ENCODE measurements at places on chromosomes 12 and 14. TPM values are rescaled to one million over a fixed set of nuclear protein-coding genes. Genes with fewer than 3 reads are reported as not detected.

The PRB2 gene
- total RNA-seq = not detected

DNA sequence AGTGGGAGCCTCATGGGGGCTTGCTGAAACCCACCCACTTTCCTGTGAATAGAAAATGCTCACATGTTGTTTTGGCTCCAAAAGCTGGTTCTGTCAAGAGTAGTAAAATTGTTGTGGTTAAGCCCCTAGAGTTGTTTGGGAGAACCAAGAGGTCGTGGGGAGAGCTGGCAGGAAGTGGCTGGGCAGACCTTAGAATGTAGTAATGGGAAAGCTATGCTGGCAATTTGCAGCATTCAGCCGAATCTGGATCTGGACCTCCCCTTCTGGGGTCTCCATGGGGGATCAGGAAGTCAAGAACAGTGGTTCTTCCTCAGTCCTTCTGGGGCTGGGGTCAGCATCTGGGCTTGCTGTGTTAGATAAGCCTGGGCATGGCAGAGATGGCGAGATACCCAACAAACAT lies 150.6 kb upstream of the TBX3 start:
- no peak overlapping the region for H3K27ac ChIP-seq
- no peak for DNase-seq
- no peaks in the 10 kb centered on the region for H3K36me3 ChIP-seq

The HVCN1 gene
- 20.3 TPM for total RNA-seq

DNA sequence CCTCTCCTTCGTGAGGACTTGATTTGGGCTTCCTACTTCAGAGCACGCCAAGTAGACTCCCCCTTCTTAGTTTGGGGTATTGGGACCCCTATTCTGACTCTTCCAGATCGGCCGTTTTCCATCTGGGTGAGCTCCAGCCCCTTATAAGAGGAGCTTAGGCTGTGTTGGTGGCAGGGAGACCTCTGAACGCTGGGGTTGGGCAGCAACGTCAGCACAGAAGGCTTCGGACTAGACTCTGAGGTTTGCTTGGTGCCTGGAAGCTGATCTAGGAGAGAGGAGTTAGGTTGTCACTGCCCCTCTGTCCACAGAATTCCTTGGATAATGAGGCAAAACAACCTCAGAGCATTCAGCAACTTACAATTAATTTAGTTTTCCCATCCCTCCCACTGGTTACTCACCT lies 99.2 kb upstream of the RTL1 start:
- peaks cover 17% of the 10 kb centered on the region for H3K27me3 ChIP-seq
- H3K36me3 ChIP-seq = no peaks in the 10 kb centered on the region
- no peak for DNase-seq
- no peak overlapping the region for H3K4me3 ChIP-seq

The MANSC1 gene
- 0.20 TPM for total RNA-seq

DNA sequence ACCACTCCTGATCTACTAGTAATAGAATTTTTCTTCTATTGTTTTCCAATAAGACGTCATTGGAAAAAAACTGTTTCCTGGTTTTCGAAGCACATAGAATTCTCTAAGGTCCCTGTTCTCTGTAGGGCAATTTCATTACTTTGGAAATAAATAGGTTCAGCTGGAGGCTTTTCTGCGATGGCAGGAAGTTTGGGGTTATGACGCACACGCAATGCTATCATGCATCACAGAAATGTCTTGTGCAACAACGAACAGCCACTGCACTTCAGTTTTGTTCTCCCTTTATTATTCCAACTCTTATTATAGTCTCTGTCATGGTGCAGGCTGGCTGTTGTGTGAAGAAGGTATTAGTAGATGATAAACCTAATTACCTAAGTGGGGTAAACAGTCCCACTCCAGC lies 59.0 kb downstream of the KCNK10 start:
- H3K4me1 ChIP-seq = no peaks in the 10 kb centered on the region
- no peak overlapping the region for H3K4me3 ChIP-seq
- no peak for DNase-seq
- H3K27ac ChIP-seq = no peak overlapping the region
- H3K36me3 ChIP-seq = no peaks in the 10 kb centered on the region

DNA sequence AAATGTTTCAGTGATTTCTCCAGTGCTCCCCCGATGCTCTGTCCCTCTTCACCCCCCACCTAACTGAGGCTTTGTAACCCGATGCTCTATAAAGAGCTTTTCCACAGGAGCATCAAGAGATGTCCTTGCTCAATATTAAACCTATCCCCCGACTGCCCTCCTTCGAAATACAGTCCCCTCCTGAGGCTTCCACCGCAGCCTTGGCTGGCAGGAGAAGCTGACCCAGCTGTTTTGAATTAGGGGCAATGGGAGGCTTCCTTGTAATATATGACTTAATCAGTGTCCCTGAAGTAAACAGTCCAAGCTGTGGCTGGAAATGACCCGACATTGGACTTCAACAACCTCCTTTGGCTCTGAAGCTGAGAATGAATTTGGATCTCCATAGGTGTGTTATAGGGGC lies 62.4 kb downstream of the TMEM30B start:
- H3K4me3 ChIP-seq = no peak overlapping the region
- no peak overlapping the region for H3K27ac ChIP-seq
- no peak for DNase-seq
- peaks cover 52% of the 10 kb centered on the region for H3K27me3 ChIP-seq
- H3K4me1 ChIP-seq = no peaks in the 10 kb centered on the region
- no peaks in the 10 kb centered on the region for H3K36me3 ChIP-seq

The LGR5 gene
- total RNA-seq = not detected

DNA sequence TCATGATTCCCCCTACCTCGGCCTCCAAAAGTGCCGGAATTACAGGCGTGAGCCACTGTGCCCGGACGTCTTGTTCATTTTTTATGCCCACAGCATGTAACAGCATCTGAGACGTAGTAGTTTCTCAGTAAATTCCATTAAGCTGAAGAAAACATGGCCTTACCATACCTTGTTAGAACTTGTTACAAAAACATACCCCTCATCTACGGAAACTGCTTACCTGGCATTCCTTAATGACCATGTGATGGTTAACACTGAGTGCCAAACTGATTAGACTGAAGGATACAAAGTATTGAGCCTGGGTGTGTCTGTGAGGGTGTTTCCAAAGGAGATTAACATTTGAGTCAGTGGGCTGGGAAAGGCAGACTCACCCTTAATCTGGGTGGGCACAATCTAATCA lies 186.8 kb downstream of the CEP128 start:
- H3K27me3 ChIP-seq = no peaks in the 10 kb centered on the region
- peaks cover 44% of the 10 kb centered on the region for H3K36me3 ChIP-seq
- H3K4me3 ChIP-seq = no peak overlapping the region
- no peak for DNase-seq
- H3K27ac ChIP-seq = no peak overlapping the region
